ENCODE measurements at places on chromosomes 7 and 10.

GRCh38 chr7:146641491-146641890 lies 524.9 kb downstream of the CNTNAP2 start:
- DNase-seq, result no peak

- DNase-seq, result no peak
Observed at GRCh38 chr10:58651040-58651439, 138.4 kb downstream of the BICC1 start.

GRCh38 chr7:14380881-14381280 lies 391.4 kb upstream of the ETV1 start:
- DNase-seq, result no peak

DNA sequence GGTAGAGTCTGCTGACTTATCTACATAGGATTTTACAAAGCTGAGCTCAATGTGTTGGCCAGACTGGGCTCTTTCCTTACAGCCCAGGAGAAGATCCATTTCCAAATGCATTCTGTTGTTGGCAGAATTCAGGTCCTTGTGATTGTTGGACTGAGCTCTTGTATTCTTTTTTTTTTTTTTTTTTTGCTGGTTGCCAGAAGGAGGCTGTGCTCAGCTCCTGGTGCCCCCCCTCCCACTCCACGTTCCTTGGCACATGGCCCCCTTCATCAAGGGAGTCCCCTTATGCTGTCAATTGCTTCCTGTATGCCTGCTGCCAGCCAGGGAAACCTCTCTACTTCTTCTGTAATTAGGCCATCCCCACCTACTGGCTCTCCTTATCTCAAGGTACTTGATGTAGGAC lies 518.1 kb upstream of the AKR1E2 start:
- no peak for DNase-seq

DNA sequence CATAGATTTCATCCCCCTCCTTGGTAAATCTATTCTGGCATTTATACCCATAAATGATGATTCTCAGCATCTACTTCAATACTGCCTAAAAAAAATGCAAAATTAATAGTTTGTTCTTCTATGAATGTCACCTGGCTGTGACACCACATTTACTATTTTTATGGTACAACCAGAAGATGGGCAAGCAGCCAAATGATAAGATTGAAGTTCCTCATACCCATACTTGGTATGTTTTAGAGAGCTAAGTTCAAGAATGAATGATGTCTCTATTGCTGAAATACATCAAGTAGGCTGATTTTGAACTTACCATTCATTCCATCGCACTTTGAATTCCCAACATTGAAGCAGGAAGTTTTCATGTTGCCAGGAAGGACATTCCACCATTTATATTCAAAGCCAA lies 134.2 kb downstream of the ELAPOR2 start:
- DNase-seq, result no peak

GRCh38 chr7:131504157-131504899 lies 52.1 kb downstream of the PODXL start:
- DNase-seq, result no peak

DNA sequence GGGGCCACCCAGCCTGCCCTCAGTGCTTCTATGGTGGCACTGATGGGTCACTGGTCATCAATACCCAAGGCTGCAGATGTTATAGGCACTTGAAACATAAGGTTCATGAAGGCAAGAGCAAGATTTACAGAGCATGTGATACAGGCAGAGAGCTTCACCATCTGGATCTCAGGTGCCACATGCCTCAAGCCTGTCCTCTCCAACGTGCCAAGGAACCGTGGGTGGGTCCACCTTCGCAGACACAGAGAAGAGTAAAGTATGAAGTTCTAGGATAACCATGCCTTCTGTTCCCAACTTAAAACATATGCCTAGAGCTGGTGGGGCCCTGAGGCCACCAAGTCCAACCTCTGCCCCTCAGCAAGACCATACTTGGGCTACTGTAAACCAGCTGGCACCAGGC lies 26.7 kb upstream of the CDH23 start:
- no peak for DNase-seq

- no peak for DNase-seq
Observed at GRCh38 chr7:149126662-149127266, 640 bp upstream of the ZNF425 start.

GRCh38 chr10:112343056-112343806 lies 30.7 kb upstream of the ACSL5 start:
- DNase-seq, result no peak

- DNase-seq, result no peak
Observed at GRCh38 chr7:44533301-44534055, 7.7 kb downstream of the NPC1L1 start.

GRCh38 chr7:1248143-1248915 lies 15.7 kb downstream of the UNCX start:
- no peak for DNase-seq

DNA sequence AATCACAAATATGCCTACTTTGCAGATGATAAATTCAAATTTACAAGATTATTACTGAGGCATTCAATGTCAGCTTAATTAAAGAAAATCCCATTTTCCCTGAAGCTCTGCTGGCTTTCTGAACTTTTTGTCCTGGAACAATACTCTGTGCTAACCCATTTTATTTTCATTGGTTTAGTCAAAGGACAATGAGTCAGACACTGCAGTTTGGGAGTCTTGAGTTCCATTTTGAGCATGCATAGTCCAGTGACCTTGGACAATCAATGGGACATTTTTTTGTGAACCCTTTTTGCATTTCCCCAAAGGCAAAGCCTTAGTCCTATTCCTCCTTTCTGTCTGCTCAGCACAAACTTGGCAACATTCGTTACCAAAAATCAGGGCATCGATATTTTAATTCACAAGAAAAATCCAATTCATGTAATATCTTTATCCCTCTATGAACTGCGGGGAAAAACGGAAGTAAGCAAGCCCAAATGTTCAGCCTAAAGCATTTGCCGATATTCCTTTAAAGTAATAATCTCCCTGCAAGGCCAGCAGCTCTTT lies 339.8 kb downstream of the RNLS start:
- no peak for DNase-seq

GRCh38 chr7:52431082-52431815 lies 604.2 kb upstream of the POM121L12 start:
- no peak for DNase-seq

DNA sequence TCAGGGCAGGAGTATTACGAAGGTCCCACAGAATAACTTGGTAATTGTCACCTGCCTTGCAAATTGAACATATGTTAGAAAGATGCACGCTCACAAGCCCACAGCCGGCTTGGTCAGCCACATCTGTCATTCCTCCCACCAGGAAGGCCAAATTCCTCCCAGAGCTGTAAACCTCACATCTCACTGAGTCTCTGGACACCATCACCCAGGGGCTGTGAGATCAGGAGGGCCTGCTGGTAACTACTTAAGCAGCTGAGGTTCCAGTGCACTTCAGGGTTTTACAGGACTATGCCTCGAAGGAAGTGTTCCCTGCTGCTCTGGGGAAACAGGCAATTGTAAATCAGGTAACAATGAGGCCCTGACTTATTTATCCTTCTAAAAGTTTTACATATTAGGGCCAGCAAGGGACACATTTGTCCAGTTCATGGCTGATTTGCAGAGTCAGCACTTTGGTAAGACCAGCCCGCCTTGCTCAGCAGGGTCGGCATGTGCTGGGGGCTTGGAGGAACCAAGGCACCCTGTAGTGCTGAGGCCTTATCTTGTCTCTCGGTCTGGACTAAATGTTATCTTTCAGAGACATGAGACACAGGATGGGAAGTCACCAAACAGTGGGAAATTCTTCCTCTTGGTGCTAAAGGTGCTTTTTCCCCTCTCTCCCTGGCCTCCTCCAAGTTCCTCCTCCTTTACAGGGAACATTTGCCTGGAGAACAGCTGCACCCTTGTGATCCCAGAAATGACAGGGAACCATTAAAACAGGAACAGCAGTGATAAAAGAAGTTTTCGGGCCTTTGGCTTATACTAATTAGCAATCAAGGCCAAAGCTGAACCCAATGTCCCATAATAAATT lies 34.3 kb downstream of the PYROXD2 start:
- DNase-seq, result no peak

DNA sequence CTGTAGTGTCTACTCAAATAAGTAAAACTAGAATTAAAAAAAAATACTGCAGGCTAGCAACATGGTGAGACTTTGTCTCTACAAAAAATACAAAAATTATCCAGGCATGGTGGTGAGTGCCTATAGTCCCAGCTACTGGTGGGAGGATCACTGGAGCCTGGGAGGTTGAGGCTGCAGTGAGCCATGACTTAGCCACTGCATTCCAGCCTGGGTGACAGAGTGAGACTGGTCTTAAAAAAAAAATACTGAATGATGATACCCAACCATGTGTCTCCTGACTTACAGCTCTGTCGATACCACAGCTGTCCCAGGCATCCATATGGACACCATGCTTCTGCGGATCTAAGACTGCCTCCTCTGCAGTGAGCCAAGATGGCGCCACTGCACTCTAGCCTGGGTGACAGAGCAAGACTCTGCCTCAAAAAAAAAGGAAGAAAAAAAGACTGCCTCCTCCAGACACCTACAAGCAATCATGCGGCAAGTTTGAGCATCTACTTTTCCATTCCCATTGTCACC lies 7.9 kb upstream of the FRAT1 start:
- DNase-seq, result no peak

DNA sequence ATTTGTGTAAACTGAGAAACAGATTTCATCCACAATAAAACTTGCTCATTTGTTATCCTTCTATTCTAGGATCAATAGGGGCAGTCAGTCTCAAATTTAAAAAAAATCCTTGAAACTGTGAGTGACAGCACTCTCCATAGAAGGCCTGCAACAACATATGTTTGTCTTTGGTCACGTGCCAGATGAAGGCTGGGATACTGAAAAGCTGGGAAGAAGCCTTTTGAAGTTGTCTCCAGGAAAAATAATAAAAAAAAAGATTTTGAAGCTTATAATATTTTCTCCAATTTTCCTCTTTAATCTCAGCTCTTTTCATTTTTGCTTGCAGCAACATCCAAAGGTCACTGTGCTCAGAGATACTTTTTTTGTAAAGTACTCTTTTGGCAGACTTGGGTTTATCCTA lies 128.6 kb upstream of the SLC26A5 start:
- no peak for DNase-seq

GRCh38 chr7:77687747-77688144 lies 8.5 kb upstream of the RSBN1L start:
- no peak for DNase-seq

- DNase-seq, result peak; percentile 51
Observed at GRCh38 chr7:138903186-138903820, 77.9 kb downstream of the KIAA1549 start.

DNA sequence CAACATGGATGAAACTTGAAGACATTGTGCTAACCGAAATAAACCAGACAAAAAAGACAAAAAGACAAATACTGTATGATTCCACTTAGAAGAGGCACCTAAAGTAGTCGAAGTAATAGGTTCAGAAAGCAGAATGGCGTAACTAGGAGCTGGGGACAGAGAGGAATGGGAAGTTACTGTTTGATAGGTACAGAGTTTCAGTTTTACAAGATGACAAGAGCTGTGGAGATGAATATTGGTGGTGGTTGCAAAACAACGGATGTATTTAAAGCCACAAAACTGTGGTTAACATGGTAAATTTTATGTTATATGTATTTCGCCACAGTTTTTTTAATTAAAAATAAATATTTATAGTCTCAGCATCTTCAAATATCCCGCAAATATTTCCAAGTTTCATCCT lies 64.1 kb upstream of the DIP2C start:
- DNase-seq, result no peak
